ENCODE measurements at places on chromosomes 6 and 20.

GRCh38 chr6:104201557-104201956 is 658.2 kb downstream of the HACE1 start:
- no peak for DNase-seq

DNA sequence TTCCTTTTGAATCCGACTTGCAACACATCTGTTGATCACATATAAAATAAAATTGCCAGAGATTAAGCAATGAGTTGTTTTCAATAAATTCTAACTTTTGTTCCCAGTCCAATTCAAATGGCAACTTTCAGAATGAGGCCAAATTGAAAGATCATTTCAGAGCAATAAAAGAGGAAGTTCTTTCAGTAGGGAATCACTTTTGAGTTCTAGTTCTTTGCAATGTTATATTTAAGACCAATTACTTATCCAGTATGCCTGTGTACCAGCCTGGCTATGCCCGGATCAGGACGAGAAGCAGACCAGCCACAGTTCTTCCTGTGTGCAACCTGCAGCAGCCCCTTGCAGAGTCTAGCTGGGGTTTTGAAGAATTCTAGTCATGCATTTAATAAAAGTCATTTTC is 232.5 kb downstream of the BTBD9 start:
- no peak for DNase-seq

GRCh38 chr6:73515204-73515655 is 5.6 kb downstream of the EEF1A1 start:
- DNase-seq: peak; percentile 64

DNA sequence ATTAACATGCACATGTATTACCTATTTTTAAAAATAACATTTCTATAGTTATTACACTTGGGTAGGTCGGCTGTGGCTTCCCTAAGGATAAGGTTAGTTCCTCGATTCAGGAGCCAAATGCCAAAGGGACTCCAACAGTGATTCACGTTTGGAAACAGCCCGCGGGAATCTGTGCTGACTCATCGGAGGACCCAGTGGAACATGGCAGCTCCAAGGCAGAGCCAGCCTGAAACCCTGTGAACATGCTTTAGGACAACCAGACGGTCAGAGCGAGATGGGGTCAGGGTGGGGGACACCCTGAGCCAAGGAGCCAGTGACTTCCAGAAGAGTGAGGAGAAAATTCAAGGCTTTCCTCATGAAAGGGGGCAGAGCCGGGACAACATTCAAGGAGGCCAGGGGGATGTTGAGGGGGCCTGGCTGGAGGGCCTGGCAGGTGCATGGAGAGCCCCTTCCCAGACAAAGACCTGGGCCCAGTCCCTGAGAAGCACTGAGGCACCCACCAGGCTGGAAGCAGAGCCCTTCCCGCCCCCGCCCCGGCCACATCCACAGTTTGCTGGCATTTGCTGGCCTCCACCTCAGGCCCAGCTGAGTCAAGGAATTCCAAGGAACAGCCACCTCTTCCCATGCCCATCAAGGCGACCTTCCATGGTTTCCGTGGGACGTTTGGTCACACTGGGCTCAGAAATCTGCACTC is 133.2 kb downstream of the SNX5 start:
- no peak for DNase-seq

GRCh38 chr20:32190616-32191415 is 16.7 kb downstream of the PLAGL2 start:
- DNase-seq: no peak

DNA sequence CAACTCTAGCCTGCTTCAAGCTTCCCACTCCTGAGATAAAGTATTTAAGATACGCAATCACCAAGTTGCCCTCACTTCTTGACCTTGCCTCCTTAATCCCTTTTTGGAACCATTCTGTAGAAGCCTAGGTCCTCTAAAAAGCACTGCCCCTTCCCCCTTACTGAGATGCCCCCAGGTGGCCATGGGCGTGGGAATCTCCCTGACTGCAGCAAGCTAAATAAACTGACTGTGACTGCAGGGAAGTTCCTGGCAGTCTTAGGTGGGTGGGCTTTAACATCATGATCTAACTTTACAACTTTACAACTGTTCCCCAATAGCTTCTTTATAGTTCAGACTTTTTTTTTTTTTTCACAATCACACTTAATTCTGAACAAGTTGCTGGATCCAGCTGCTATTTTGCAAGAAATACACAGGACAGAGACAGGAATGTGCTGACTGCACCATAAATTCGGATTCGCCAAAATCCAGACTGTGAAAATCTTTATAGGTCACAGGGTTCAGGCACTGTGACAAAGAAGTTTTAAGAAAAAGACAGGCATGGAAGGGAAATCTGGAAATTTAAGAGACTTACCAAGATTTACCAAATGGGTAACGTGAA is 344.2 kb upstream of the SULF2 start:
- no peak for DNase-seq

DNA sequence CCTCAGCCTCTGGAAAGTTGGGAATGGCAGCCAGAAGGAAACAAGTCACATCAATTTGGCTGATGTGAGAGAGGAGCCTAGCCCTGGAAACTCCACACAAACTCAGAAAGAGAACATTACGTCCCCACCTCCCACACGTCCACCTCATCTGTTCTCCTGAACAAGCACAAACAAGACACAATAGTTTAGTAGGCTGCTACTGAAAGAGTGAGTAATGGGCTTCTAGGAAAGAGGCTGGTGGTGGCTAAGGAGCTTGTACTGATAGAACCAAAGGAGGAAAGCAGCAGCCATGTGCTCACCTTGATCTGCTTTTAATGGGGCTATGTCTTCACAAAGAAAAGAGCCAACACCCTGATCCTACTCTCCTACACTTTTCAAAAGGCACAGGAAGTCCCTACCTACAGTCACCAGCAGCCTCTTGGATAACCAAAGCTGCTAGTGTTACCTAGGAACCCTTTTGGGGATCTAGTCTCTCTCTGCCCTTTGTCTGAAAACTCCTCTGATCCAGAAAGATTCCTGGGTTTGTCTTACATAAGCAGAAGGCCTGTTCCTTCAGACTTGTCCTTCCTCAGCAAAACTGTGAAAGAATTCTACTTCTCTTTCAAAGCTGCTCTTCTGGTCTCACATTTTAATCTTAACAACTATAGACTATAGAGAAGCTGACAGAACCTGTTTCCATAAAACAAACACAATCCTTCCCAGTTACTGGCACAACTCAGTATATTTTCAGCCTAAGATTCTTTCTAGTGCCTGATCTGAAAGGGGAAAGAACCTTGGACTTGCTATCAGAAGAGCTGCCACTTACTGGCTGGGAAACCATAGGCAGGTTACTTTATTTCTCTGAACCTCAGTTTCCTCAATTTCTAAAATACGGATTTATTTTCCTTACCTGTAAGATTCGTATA is 3.1 kb downstream of the PLAGL2 start:
- peak; percentile 74 for DNase-seq

GRCh38 chr20:12882832-12883506 is 125.8 kb upstream of the SPTLC3 start:
- DNase-seq: no peak

DNA sequence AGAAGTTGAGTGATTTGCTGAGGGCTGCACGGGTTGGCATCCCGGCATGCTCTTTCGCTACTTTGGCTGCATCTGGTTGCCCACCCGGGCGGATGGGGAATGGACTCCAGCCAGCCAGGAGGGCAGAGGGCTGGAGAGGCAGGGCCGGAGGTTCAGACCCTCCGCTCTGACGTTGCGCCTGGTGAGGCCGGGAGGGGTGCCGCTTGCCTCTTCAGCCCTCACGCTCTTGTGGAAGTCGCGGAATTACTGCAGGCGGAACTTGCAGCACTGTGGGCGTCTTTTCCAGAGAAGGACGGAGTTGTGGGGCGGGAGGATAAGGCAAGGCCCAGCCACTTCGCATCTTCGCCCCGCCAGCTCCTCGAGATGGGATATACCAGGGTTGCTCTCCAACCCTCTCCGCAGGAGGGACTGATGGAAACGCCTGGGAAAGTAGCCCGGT is 656 bp downstream of the RTEL1 start:
- peak; percentile 28 for DNase-seq

GRCh38 chr6:140285471-140285870 is 911.0 kb upstream of the CITED2 start:
- no peak for DNase-seq

DNA sequence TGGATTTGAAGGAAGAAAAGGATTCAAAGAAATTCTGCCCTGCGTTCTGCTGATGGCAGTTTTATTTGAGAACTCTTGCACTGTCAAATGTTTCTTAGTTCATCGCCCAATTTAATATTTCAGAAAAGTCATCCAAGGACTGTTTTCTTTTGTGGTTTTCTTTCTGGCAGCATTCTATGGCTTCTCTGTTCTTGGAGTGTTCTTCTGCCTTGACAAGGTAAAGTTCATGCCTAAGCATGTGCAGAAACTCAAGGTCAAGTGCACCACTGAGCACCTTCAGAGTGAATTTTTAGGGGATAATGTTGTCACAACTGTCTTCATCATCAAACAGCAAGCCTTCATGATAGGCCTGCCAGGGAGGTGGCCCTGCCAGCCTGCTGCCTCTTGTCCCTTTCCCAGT is 225.6 kb downstream of the PLCB1 start:
- DNase-seq: no peak

DNA sequence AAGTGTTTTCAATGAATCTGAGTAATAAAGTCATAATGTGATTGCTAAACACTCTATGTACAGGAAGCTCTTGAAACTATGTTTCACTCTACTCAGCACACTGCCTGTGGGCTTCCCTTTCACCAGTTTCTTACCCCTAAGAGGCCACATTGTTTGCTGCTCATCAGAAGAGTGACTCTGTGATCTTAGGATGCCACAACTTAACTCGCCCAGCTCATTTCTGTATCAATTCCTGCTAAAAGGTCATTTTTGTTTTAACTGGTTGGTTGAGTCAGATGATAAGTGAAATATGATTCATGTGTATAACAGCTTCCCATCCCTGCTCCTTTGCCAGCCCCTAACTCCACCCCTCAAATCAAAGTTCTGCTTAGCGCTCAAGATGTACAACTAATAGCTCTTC is 9.8 kb upstream of the NDUFAF4 start:
- peak; percentile 92 for DNase-seq

DNA sequence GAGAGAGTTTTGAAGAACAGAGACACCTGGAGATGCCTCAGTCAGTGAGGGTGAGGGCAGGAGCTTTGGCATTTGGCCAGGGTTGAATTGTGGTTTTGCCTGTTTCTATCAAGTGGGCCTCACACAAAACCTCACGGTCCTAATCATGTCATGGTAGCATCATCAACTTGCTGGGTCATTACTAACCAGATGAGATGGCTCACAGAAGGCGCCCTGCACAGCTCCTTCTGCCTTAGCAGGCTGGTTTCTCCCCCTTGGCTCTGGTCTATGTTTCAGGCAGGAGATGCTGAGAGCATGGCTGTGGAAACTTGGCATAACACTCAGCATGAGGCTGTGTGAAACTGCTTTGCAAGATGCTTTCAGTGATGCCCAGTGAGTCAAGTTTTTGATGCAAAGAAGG is 99.3 kb downstream of the LRRC1 start:
- peak; percentile 54 for DNase-seq

DNA sequence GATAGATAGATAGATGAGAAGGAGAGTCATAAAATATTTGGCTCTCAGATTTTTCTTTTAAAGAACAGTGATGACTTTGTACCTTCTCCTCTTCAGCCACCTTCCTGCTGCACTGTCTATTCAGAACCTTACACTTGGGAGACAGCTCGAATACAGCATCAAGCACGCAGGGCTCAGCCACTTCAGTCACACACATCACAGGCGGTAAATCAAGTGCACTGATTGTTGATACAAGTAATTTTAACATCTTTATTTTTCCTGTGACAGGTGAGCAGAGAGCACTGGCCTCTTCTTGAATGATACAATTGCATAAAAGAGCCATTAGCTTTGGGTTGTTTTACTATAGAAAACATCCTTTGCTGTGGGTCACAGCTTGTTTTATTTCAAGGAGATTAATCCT is 1118.5 kb upstream of the EYS start:
- no peak for DNase-seq

DNA sequence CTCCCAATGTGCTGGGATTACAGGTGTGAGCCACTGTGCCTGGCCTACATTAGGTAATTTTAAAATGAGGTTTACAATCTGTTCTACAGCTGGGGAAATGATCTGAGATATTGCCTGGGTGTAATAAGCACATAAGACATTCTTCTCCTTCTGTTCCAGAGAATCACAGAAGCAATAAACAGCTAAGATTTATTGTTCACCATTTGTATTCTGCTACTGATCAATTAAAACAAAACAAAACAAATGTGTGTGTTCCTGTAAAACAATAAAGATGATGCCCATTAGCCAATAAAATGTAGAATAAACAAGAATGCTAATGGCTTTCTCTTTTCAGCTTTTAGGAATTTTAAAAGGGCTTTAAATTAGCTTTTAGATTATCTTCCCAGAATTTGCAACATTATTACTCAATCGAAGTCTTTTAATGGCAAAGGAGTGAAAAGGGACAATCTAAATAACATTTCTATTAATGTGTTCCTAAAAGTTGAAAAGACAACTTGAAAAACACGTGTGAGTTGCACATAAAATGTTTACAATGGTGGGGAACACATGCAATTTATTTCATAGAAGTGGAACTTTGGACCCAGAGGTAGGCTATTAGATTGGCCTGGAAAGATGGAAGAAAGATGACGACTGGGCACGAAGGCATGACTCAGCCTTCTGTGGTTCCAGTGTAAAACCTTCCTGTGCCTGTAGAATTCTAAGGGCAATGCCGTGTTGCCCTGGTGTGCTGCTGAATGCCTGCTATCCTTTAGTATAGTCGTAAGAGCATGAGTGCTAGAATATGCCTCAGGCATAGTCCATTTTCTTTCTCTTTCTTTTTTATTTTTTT is 29.0 kb upstream of the DEK start:
- no peak for DNase-seq

GRCh38 chr6:91681296-91681695 is 1094.4 kb upstream of the MAP3K7 start:
- DNase-seq: no peak

- no peak for DNase-seq
These were observed 17.2 kb downstream of the SMPDL3A start for GRCh38 chr6:122806291-122806690.

- no peak for DNase-seq
These were observed 34.2 kb downstream of the CLVS2 start for GRCh38 chr6:123030282-123030681.

GRCh38 chr6:31879143-31879542 is 346 bp upstream of the SLC44A4 start:
- no peak for DNase-seq

- DNase-seq: no peak
These were observed 89.9 kb downstream of the BTBD9 start for GRCh38 chr6:38549795-38550194.

GRCh38 chr6:139475646-139476045 is 101.2 kb upstream of the CITED2 start:
- no peak for DNase-seq
